ENCODE measurements at places on chromosomes 7 and 10.

DNA sequence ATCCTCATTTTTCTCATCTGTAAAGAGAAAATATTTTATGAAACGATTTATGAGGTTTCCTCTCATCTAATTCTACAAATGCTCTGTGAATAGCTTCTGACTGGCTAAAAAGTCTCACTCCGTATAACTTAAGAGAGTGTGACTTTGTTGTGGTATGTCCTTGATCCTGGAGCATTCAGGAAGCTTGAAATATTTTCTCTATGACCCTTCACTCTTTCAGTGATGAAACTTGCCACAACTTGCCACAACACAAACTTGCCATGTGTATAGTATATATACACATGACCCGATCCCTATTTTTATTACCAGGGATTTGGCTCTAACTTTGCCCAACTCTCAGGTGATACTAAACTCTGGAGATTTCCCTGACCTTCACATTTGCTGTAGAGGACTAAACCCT is 74.1 kb downstream of the TES start:
- no peak for DNase-seq

- no peak for DNase-seq
Measured at GRCh38 chr7:133452577-133452976, 199.7 kb downstream of the EXOC4 start.

DNA sequence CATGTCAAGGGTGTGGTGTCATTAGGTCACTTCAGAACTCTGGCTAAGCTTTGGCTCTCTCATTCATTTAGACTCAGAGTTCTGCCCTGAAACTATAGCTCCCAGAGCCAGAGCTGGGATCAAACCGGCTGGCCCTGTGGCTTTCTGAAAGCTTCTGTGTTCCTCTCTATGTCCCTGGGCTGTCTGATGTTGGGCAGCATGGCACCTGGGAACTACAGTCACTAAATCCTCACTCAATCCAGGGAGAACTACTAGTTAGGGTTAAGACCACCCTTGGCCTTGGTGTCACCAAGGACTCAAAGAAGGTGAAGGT is 13.2 kb downstream of the ATG9B start:
- DNase-seq, result no peak

- no peak for DNase-seq
Measured at GRCh38 chr10:94963901-94964300, 25.4 kb downstream of the CYP2C9 start.

DNA sequence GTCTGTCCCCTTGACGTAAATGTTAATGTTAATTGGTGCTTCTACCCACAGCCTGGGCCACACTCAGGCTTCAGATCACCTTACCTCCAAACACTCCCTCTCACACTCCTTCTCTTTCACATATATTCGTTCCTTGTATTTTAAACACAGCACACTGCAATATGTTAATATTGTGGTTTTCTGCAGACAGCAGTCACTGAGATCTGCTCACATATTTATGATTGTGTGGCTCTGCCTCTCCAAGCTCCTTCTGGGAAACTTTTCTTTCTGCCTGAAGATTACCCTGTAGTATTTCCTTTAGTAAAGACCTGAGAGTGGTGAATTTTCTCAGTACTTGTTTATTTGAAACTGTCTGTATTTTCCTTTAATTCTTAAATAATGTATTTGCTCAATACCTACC is 104.7 kb downstream of the VWC2 start:
- DNase-seq, result no peak

DNA sequence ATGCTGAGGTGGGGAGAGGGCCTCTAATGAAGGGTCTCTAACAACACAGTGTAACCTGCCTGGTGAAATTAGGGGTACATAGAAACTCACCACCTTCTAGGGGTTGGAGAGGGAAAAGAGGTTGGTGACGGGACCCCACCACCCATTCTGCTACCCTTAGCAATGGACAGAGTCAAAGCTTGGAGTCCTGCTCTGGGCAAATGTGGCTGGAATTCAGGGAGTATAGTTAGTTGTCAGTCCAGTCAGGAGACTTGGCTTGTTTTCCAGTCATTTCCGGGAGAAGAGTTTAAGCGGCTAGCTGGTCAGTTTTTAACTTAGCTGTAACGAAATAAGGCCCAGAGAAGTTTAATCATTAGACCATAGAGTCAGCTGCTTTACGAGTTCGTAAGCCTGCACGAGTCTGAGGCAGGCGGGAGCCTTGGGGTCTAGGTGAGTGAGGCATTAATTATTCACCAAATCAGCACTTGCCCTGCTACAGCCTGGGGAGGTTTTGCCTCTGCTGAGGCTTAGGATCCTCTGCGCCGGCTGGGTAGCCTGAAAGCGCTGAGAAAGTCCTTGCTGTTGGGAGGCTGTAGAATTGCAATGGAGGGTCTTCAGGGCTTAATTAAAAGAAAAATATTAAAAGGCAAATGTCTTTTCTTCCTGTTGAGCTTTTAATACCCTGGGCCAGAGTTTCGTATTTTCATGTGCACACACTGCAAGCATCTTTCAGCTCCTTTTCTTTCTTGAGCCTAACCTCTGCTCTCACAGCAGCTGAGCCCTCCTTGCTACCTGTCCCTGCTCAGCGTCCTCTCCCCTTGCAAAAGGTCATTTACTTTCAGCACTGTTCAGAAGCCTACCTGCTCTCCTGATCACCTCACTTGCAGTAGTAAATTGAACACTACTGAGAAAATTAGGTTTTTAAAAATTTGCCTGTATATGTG is 1.5 kb upstream of the LAMB1 start:
- no peak for DNase-seq

DNA sequence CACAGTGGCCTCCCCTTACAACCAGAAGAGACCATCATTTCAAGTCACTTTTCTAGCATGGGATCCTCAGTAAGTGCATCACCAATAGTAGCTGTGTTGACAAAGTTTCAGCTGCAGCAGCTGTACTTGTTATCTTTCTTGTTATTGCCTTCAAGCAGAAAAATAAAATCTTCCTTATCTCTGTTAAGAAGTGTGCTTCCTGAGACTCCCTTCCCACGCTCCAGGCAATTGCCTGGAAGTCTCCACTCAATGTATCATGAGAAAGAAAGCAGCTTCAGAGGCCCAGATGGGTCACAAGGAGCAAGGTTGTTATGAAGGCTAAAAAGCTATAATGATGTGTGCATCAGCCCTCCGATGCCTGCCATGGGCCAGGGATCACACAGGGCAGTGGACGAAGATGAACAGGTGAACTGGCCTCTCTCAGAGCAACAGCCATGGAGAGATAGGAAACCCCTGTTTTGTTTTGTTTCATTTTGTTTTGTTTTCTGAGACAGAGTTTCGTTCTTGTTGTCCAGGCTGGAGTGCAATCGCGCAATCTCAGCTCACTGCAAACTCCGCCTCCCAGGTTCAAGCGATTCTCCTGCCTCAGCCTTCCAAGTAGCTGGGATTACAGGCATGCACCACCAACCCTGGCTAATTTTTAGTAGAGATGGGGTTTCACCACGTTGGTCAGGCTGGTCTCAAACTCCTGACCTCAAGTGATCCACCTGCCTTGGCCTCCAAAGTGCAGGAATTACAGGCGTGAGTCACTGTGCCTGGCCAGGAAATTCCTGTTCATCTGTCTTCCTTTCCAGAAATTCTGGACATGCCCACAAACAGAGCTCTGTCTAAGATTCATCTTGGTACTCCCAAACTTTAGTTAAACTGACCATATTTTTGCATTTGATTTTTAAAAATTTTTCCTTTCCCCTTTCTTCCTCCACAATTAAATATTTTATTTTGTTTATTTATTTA is 340.5 kb downstream of the TNS3 start:
- DNase-seq, result no peak

GRCh38 chr7:106262221-106262881 is 22.4 kb downstream of the NAMPT start:
- no peak for DNase-seq

- no peak for DNase-seq
Measured at GRCh38 chr10:24440817-24441797, 232.2 kb downstream of the KIAA1217 start.

GRCh38 chr7:118280319-118281012 is 56.0 kb downstream of the ANKRD7 start:
- no peak for DNase-seq

DNA sequence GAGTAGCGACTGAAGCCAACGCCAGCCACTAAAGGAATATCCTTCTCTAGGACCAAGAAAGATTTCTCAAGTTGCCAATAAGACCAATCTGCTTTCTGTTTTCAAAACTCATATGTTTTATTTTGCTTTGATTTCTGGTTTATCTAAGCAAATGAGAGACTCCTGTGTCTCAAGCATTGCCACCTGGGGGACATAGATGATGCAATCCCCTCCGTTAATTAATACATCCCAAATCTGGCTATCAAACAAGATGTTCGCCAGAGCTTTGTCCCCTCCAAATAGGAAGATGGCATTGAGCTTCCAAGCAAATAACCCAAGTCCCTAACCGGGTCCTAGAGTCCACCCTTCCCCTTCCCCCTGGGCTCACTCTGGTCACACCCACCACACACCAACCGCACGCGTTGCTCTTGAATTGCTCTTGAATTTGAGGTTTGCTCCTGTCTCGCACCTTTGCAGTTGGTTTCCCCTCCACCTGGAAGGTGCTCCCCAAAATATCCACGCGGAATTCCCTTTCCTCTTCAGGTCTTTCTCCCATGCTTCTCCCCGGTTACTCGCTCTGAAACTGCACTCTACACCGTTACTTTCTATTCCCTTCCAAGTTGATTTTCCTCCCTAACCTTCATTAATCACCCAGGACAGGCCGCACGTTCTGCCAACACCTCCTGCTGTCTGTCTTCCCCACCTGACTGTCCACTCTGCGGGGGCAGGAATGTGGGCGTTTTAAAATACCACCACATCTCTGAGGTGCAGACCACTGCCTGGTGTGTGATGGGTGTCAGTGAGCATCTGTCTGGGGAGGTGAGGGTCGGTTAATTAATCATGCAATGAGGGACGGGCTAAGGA is 64.1 kb upstream of the RNF32 start:
- no peak for DNase-seq

- no peak for DNase-seq
Measured at GRCh38 chr7:38512704-38513103, 118.5 kb downstream of the AMPH start.

DNA sequence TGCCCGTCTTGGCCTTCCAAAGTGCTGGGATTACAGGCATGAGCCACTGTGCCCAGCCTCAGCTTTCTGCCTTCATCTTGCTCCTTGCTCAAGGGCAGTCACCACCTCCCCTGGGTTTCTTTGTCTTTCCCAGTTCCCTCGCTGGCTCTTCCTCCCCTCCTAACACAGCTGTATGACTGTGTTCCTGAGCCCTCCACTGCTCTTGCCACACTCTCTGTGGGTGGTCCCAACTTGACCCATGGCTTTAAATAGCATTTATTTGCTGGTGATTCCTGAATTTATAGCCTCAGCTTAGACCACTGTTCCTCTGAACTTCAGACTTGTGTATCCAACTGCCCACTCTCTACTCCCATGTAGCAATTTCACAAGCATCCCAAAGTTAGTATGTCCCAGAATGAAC is 181.3 kb downstream of the BAMBI start:
- DNase-seq, result no peak

DNA sequence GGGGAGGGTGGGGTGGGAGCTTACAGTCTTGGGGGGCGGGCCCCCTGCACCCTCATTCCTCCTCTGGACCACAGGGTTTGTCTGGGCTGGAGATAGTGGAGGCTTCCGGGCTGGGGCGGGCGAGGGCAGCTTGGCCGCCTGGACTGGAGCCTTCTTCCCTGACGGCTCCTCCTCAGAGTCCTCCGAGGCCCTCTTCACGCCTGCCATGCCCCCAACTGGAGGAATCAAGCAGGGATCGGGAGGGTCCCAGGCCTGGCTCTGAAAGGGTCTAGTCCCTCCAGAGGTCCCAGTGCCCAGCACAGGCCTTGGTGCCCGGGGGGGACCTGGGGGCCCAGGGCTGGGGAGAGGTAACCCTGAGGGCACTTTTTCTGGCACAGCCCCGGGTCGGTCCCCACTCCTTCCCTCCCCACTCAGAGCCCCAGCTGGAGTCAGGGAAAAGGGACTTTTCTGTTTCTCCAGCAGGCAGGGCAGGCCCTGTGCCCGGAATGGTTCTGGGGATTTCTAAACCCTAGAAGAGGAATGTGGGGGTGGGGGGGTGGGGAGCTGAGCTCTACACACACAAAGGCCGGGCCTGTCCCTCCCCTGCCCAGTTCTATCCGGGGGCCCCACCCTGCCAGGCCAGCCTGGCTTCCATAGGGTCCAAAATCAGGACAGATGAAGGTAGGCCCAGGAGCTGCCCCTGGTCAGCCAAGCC is 11.6 kb downstream of the MICALL2 start:
- peak; percentile 75 for DNase-seq

DNA sequence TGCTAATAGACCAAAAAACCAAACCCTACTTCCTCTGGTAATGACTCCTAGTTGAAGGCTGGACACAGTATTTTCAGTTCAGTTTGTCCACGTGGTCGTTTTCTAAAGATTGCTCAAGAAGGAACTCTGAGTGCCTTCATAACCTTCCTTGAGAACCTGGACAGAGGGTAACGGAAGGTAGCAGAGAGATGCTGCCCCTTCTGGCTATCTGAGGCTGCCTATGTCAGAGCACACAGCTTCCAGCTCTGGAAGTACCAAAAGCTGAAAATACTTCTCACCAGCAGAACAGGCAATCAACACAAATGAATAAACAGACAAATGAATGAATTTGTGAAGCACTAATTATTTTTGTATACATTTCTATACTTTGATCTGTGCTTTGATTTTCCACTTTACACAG is 85.2 kb downstream of the AMPH start:
- no peak for DNase-seq

- DNase-seq, result no peak
Measured at GRCh38 chr10:52779541-52780390, 7.2 kb upstream of the MBL2 start.

GRCh38 chr7:41700044-41700471 is 2.8 kb downstream of the INHBA start:
- peak; percentile 71 for DNase-seq

DNA sequence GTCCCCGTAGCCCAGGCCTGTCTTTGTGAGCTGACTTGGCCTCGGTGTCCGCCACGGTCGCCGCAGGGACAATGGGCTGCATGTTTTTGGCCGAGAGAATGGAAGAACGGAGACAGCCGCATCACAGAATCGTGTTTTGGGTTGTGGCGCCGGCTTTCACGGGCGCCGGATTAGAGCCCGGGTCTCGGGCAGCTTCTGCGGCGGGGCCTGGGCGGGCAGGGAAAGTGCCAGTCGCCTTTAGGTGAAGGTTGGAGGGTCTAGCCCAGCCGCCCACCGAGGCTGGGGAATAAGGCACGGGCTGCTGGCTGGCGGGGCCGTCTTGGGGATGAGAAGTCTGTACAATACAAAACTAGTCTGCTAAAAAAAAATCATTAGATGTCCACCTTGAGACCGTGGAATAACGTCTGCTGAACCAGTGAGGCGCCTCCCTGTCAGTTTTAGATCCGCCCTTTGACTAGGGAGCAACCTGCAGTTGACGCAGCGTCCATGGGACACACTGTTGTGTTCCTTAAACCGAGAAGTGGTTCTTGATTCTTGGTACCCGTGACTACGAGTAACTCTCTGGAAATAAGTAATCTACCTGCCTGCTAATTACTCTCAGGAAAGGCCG is 577 bp downstream of the DNAJB9 start:
- DNase-seq, result peak; percentile 88

GRCh38 chr10:100986623-100986951 is 710 bp downstream of the MRPL43 start:
- DNase-seq, result no peak

- no peak for DNase-seq
Measured at GRCh38 chr10:57992321-57993077, 275.2 kb downstream of the IPMK start.
